Bronchial epithelial cell (primary cell): ENCODE measurements at places on chromosomes 4 and X.

GRCh38 chr4:106238820-106239420, 77.1 kb downstream of the TBCK start:
- DNase-seq = peak; percentile 59

DNA sequence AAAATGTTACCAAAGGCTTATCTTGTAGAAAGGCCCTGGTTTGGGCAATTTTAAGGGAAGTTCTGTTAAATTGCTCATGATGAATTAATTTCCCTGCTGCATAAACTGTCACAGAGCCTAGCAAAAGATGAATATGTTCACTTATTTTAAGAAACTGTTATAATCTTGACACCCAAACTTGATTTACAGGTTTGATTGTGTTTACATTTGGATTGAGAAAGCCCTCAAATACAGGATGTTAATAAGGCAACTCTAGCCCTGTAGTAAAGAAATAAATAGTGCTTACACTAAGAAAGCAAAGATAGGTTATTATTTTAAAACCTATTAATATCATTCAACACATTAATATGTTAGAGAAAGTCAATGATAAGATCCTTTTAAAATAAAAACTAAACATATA, 18.3 kb downstream of the GYG2 start:
- peak; percentile 16 for DNase-seq

DNA sequence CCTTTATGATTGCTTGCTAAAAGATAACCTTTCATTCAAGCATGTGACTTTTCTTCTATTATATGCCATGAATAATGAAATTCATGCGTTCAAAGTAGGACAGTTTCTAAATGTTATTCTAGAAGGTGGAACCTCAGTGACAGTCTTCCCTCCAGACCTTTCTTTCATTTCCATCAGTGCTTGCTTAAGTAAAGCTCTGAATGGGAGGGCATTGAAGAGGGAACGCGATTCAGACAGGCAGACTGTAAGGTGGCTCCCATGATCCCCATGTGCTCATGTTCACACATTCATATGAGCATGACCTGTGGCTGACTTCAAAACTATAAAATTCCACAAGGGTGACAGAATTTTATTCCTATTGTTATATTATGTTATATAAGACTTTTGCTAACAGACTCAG, 1367.3 kb upstream of the IGFBP7 start:
- no peak for DNase-seq

- DNase-seq = peak; percentile 62
These were observed 25.6 kb upstream of the SPP1 start for GRCh38 chr4:87949961-87950360.

DNA sequence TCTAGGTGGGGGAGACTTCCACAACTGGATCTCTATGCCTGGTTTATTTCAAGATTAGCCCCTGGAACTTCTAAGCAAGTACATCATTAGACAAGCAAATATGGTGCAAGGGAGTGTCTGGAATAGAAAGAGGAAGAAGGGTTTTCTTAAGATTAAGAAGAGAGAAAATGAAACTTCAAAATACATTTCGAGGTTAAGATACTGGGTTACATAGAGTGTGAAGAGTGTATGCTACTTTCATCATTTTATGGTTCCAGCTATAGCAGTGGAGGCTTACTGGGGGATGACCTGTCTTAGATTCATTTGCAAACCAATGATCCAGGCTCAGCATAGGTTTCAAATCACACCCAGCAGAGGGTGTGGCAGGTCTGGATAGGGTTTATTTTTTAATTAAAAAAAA, 144.4 kb upstream of the GATB start:
- DNase-seq = no peak

DNA sequence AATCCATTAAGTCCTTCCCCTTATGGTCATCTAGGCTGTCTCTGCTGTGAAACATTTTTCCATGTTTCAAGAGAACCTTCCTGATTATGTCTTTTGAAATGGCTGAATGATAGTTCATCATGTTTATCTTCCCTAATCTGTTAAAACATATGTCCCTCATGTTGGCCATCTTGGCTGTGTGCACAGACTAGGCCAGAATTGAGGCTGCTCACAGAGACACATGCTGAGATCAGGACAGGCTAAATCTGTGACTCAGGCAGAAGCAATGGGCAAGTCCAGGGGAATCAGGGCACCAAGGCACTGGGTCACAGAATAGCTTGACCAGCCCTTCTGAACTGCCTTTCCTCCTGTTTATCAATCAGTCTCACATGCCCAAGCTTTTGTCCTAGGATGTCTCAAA, 78.3 kb downstream of the FHDC1 start:
- DNase-seq = no peak

DNA sequence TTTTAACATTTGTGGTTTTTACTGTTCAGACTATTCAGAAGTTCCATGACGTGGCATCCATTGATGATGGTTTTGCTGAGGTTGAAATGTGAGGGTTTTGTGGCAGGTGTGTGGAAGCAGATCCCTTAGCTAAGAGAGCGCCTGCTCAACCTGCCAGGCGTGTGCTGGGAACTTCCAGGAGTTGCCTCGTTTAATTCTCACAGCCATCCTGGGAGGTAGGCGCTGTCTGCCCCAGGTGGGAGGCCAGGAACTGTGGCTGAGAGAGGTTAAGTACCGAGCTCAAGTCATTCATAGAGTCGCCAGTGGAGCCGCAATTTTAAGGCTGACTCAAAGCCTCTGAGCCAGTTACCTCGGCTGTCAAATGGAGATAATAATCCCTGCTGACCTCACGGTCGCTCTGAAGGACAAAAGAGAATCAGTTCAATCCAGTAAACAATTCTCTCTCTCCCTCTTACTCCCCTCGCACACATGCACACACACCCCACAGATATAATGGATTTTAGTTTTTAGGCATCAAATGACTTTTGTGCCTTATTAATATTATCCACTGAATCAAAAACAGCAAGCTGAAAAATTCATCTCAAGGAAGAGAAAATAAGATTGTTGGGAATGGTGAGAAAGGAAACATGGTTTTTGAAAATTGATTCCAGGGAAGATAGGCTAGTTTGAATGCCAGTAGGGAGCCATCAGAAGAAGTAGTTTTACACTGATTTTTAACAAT, 171.3 kb downstream of the PTTG2 start:
- no peak for DNase-seq

DNA sequence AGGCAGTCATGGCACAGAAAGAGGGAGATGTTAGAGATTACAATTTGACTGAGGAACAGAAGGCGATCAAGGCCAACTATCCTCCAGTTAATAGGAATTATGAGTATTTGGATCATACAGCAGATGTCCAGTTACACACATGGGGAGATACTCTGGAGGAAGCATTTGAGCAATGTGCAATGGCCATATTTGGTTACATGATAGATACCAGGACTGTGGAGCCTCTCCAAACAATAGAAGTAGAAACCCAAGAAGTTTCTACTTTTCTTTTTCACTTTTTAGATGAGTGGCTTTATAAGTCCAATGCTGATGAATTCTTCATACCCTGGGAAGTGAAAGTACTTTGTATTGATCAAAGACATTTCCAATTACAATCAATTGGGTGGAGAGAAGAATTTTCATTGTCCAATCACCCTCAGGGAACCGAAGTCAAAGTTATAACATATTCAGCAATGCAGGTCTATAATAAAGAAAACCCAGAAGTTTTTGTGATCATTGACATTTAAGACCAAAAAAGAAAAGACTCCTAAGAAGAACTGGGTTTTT, 139.1 kb downstream of the MAB21L2 start:
- no peak for DNase-seq

- no peak for DNase-seq
These were observed 171.7 kb downstream of the SHROOM3 start for GRCh38 chr4:76606645-76607265.

DNA sequence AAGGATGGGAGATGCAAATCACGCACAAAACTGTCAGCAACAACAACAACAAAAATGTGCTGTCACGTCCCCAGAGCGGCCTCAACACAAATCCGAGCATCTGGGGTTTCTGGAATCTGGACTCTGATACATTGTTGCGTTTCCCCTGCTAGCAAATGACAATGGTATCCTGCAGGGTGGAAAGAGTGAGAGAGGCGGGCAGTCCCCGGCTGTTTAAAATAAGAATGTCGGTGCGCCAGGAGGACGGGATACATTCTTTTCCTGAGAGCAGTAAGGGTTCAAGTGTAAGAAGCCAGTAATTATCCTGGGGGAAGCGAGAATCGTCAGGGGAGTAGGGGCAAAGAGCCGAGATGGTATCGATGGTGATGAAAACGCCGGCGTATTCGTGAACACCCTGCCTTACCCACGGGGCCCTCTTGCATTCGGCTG, 310.2 kb downstream of the ASMT start:
- no peak for DNase-seq

DNA sequence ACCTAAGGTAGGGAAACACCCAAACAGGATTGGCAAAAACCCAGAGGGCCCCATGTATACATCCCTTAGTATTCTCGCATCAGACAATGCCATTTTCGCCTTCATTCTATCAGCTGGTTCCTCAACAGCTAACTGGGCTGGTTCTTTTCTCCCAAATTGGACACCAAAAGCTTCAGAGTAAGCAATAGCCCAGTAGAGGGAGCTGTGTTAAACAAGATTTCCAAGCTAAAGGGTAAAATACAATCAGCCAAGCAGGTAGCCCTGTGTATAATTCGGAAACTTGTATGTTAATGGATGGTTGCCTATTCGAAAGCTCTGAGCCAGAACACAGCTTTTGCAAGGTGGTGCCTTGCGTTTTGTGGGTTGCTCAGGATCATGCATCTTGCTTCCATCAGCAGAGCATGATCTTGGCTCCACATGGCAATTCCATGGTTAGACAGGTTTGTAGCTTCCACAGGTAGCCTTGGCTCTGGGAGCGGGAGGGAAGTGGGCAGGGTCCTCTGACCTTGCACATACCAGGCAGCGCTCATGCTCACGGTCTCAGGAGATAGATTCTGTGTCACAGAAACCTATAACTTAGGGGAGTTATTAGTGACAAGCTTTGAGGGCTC, 115.2 kb upstream of the LNX1 start:
- DNase-seq = peak; percentile 62

DNA sequence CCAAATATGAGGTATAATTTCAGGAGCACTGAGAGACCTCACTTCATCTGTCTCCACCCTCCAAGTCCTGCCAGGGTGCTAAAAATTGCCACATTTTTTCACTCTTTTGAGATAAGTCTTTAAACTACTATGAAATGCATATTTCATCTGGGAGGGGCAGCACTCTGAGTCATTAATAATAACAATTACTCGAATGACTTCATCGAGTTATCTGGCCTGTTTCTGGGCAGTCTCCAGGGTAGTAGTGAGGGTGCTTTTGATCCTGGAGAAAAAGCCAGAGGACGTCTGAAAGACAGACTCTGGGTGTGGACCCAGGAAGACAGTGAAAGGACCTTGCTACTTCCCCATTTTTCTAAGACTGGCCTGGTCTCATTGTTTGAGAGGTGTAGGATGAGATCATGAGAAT, 42.3 kb upstream of the SRD5A3 start:
- peak; percentile 96 for DNase-seq

DNA sequence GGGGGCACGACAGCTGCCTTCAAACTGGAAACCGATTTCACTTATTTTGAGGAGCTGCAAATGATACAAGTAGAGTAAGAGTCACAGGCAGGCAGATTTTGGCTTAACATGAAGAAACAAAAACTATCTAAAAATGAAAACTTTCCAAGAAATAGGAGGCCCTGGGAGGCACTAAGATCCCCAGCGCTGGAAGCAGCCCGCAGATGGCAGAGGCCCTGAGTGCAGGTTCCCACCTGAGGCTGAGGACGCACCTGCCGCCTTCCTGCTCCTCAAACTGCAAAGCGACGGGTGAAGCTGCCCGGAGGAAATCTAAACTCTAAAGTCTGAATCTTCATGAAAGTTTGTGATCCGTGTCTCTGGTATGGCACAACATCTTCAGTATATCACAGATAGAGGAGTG, 138.7 kb downstream of the AFAP1 start:
- no peak for DNase-seq

GRCh38 chrX:1134976-1135375, 77.5 kb downstream of the CRLF2 start:
- DNase-seq = no peak

GRCh38 chr4:182222766-182223165, 20.4 kb upstream of the TENM3 start:
- no peak for DNase-seq

- DNase-seq = peak; percentile 20
These were observed 868 bp downstream of the AFAP1 start for GRCh38 chr4:7938609-7939376.

DNA sequence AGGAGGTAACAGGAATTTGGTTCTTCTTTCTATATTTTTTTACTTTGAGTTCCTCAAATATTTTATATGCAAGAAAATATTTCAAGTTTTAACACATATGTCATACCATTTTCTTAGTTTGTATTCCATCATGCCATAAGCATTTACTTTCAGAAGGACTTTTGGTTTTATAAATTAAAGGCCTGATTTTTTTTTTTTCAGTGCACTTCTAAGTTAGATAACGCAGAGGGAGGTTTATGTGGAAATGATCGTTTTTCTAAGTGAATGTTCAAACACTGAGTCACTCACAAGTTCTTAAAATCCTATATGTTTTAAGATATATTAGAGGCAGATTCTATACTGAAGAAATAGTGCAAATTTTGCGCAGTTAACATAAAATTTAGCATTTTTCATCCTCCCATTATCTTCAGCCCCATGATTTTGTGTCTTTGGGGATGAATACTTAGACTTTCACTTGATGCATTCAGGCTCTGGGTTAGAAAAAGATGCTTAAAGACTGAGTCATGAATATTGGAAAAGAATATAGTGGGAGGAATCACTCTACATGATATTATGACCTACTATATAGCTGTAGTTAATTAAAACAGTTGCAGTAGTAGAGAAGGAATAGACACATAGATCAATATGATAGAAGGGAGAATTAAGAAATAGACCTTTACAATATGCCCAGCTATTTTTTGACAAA, 54.9 kb downstream of the COL4A5 start:
- no peak for DNase-seq

DNA sequence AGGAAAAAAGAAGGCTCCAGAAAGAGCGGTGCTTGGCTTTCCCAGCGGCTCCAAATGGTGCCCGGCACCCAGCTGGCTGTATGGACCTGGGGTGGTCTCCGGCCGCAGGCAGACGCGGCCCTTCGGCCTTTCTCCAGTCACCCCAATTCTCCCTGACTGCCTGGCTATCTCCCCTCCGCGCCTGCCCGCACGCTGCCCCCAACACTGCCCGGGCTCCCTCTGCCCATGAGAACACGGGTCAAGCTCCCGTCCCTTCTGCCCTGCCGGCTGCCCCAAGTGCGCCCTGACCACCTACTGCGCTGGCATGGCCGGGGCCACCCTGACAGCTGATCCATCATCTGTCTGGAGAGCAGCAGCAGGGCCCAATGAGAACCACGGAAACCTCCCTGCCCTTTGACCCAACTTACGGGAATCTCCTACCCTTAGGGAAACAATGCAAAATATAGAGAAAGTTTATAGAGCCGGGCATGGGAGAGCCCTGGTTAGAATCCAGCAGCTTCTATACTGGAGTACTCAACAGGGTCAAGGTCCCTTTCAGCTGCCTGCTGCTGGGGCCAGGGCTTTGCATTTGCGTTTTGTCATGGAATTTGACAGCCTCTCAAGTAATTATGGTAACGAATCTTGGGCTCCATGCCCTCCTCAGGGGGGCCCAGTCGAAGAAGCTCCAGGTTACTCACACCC, 1.2 kb upstream of the FAM3A start:
- DNase-seq = no peak
